T-helper 1 cell (primary cell): ENCODE measurements at places on chromosomes 2 and 18.

- no peak for DNase-seq
Measured at GRCh38 chr18:24388957-24389356, 8.7 kb downstream of the OSBPL1A start.

DNA sequence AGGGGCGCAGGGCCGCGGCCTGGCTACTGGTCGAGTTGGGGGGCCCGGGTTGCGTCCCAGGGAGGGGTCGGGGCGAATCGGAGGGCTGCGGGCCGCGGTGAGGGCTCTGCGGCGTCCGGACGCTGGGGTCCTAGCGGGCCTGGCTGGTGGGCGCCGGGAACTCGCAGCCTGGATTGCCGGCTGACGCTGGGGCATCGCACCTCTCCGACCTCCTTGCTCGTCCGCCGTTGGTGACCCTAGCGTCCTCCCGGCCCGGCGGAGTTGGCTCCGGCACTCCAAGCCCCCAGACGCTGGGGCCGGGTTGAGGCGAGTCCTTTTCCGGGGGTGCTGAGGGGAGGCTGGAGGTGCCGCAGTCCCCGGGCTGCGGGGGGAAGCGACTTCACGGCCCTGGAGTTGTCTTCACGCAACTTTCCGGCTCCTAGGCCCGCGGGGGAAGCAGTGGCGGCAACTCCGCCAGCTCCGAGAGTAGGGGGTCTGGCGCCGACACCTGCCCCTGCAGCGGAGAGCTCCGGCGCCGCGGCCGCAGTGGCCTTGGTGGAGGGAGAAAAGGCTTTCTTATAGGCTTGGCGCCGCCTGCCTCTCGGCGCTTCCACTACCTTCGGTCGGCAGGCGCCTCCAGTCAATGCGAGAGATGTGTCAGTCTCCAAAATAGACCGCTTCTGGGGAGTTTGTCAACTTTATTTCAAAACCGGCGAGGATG is 70.3 kb downstream of the HAUS1 start:
- DNase-seq, result no peak

DNA sequence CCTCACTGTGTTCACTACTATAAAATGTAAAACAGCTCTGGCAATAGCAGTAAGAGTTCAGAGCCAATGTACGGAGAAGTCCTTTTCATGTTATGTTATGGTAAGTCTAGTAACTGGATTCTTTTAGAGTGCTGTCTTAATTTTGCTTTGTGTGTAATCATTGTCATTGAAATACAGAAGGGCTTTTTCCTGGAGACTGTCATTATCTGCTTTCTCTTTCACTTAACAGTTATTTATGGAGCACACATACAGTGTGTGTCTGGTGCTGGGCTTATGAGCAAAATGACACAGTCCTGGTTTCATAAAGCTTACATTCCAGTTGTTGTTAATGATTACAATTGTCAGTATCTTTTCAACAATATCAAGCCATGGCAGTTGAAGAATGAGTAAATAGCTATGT is 95.5 kb downstream of the CCDC102B start:
- no peak for DNase-seq

DNA sequence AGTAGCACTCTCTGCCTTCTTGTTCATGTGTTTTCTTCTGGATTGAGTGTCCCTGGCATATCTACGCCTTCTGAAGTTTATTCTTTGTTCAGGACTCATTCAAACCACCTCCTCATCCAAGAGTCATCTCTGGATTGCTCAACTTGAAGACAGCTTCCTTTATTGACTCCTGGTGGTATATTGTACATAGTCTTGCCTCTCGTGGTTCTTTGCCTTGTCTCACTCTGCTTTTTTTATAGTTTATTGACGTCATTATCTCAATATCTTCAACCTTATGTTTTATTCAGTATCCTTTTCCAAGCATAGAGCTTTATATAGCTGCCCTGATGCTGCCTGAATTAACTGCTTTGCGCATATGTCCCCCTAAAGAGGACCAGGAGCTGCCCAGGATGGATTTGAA is 161.7 kb downstream of the INSIG2 start:
- DNase-seq, result no peak

- DNase-seq, result no peak
Measured at GRCh38 chr2:45675263-45675812, 23.9 kb downstream of the PRKCE start.

DNA sequence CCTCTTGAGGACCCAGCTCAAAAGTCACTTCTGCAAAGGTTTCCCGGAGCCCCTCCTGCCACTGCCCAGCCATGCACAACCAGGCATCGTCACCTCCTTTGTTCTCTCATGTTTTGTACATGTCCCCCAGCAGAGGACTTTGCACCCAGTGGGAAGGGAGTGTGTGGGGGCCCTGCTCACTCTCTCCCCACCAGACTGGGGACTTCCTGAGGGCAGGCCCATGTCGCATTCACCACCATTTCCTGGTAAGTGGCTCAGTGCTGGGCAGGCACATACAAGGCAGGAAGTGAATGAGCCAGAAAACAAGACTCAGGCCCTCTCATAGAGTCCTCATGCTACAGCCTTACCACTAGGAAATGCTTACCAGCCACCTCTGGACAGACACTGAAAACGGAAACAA is 18.9 kb downstream of the MRPL35 start:
- DNase-seq, result peak; percentile 25

- DNase-seq, result no peak
Measured at GRCh38 chr2:157837851-157838441, 38.2 kb downstream of the ACVR1 start.

- no peak for DNase-seq
Measured at GRCh38 chr18:63470751-63471150, 6.0 kb upstream of the SERPINB5 start.

DNA sequence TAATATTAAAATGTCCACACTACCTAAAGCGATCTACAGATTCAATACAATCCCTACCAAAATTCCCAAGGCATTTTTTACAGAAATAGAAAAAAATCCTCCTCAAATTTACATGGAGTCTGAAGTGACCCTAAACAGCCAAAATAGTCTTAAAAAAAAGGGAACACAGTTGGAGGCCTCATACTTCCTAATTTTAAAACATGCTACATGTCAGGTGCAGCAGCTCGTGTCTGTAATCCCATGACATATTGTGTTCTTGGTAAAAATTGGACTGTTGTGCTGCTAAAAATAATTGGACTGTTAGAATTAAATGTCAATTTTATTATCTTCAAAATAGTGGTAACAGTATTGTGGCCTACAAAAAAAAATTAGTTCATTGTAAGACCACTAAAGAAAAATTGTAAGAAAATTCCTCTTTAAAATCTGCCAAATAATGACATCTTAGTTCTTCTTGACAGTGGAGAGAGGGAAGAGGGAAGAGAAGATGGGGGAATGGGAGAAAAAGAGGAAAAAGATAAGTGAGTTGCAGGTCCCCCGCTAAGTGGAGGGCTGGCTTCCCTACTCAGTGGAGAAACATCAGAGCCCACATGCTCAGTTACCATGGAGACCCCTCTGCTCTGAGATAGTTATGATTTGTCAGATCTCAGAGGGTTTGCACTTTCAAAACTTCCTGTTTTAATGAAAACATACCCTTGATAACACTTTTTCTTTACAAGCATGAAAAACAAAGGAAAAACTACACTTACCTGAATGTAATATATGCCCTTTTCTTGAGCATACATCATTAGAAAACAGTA is 46.5 kb downstream of the UNC50 start:
- DNase-seq, result peak; percentile 17

DNA sequence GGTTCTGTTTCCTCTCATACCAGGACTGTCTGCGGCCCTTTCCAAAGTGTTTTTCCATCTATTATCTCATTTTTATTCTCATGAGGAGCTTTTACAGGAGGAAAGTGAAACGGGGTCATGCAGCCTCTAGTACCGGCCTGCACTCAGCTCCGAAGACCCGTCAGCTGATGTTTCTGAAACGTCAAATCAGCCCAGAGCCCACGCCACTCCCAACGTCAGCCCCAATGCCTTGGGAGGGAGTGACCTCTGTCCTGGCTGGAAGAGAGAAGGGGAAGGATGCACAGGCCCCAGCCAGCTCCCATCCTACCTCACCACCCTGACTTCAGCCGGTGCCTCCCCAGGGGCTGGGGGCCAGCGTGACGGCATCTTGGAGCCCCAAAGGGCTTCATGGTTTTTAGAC is 58.5 kb downstream of the ADCY3 start:
- no peak for DNase-seq

DNA sequence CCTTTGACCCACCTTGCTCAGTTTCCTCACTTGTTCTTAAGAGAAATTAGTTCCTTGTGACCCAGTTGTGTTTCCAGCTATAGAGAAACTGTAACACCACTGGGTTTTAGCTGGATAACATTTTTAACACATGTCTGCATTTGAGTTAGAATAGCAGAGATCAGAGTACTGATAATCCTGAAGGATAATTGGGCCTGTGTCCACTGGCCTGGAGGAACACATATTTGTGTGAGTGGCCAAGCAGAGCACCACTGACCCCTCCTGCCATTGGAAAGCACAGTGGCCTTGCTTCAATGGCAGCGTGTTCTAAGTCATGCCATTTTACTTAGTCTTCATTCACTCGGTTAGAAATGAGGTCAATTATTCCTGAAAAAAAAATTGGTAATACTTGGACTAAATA is 42.6 kb downstream of the PKP4 start:
- no peak for DNase-seq

GRCh38 chr2:196276421-196276820 is 105.0 kb upstream of the STK17B start:
- DNase-seq, result no peak

DNA sequence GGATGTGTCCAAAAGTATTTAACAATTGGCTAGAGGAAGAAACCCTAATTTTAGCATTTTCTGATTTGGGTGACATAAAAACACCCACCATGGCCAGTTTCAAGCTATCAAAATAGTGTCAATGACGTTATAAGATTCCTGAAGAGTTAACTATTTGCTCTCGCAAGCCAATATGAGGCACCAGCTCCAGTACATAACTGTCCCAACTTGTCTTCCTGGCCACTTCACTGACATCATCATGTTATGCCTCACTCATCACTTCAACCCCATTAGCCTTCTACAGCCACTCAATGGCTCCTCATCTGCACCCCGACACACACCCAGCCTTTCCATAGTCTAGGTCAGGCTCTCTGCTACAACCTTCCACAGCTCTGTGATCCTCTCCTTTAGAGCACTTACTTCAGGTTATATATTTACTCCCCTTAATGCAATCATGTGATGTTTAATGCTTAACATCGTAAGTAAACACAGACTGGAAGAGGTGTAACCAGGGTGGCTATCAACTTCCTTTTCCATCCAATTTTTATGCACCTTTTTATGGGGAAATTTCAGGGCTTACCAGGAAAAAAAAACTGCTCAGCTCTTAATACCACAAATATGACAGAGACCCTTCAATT is 158.7 kb downstream of the VWC2L start:
- no peak for DNase-seq

- DNase-seq, result no peak
Measured at GRCh38 chr2:226216575-226216974, 583.0 kb downstream of the IRS1 start.

- no peak for DNase-seq
Measured at GRCh38 chr2:24883946-24884345, 36.1 kb downstream of the ADCY3 start.

GRCh38 chr2:88813612-88814011 is 122.1 kb downstream of the RPIA start:
- no peak for DNase-seq

DNA sequence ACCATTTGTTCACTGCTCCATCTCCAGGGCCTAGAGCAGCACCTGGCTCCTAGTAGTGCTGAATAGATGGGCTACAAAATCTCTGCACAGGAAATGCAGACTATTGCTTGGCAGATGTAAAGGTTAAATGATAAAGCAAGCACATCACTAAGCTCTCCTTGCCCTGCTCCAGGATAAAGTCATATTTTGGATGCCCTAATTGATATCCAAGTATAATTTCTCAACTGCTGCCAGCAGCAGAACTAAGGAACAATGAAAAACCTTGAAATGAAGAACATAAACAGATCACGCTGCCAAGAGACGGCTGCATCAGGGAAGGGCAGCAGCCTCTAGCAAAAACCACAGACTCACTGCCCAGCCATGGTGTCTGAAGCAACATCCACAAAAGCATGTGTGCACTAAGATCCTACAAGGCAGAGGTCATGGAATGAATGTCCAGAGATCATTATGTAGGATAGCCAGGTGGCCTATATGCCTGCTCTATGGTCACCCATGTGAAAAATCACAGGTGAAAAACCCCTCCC is 134.7 kb downstream of the TMEM163 start:
- DNase-seq, result no peak

DNA sequence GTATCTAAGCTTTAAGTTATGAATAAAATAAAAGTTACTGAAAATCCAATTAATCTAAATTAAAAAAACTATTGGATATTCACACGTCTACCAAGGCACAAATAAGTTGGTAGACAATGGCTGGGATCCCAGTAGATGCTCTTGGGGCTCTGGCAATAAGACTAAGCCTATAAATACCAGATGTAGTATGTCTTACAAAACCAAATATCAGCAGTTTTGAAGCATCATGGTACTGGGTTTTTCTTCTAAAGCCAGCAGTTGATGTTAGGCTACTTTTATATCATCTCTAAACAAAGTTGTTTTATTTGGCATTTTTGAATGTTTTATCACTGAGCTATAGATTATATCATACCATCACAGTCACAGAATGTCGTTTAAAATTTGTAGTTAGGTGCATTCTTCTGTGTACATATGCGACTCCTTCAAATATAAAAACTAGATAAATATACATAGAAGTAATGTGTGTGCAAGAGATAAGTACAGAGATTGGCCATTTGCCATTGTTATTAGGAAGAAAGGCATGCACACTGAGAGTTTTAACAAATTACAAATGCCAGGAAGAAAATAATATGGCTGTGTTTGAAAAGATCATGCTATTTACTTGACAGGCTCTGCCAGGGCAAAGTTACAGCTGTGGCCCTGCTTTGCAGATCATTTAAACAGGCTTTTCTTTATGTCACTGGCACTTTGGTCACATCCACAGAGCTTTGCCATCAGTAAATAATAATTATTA is 21.6 kb upstream of the TMEM17 start:
- DNase-seq, result no peak

DNA sequence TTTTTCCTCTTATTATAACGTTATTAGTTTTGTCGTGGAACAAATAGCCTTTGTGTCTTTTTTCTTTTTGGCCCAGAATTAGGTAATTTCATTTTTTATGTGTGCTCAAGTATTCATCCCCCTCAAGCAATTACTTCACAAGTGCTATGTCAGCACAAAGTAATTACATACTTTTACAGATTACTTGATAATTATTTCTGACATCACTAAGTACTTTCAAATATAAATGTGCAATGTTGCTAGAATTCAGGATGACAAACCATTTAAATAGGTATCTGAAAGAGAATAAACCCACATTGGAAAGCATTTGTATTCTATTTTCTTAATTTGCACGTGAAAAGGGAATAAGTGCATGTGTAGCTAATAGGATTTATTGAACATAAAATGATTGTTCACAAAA is 238.2 kb downstream of the CDH7 start:
- no peak for DNase-seq

- DNase-seq, result no peak
Measured at GRCh38 chr2:119231975-119232665, 8.5 kb downstream of the STEAP3 start.

- DNase-seq, result no peak
Measured at GRCh38 chr18:70015127-70015526, 67.5 kb upstream of the CD226 start.

GRCh38 chr18:13260935-13261640 is 42.5 kb downstream of the LDLRAD4 start:
- DNase-seq, result no peak
